ENCODE measurements at places on chromosomes 16 and 17. TPM values are rescaled to one million over a fixed set of nuclear protein-coding genes. Genes with fewer than 3 reads are reported as not detected.

The MAP2K4 gene
- total RNA-seq = 38.7 TPM

The MBTD1 gene
- total RNA-seq = 34.5 TPM

- no peak for DNase-seq
Observed at GRCh38 chr17:32772453-32773025, 104.4 kb downstream of the MYO1D start.

- DNase-seq = no peak
Observed at GRCh38 chr16:17364319-17365210, 106.2 kb downstream of the XYLT1 start.

DNA sequence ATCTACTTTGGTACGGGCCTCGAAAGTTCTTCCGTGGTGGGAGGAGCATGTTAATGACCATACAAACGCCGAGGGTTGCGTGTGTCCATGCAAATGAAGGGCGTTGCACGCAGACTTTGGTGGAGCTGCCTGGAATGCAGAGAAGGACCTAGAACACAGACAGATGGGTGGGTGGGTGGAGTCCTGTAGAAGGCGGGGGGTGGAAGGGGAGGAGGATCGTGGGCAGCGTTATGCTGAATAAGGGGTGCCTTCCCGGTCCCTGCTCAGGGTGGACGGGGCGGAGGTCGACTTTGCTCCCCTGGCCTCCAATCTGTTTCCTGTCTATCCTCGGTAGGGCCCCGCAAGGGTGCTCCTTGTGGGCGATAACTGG is 795 bp upstream of the PAQR4 start:
- DNase-seq = no peak

- no peak for DNase-seq
Observed at GRCh38 chr17:13222975-13223374, 205.1 kb upstream of the ELAC2 start.

DNA sequence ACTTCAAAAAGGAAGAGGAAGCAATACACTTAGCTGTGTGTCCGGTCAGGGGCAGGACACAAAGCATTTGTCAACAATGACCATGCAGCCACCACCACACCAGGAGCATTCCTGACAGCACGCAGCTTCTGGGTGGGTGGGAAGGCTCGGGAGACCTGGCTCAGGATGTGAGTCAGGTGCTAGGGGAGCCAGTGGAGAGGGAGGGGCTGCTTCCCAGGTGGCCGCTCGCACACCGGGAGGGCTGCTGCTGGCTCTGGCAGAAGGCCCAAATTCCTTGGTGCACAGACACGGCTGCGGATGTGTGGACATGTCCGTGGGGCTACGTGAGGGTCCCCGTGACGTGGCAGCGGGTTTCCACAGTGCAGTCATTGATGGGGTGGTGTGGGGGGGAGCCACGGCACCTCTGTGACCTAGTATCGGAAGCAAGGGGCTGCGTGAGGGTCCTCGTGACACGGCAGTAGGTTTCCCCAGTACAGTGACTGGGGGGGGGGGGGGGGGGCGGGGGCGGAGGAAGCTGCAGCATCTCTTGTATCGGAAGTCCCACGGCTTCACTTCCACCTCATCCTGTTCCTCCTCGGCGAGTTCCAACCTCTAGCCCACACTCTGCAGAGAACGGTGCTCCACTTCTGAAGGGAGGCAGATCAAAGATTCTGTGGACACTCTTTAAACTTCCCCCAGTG is 112.8 kb downstream of the ZNF778 start:
- no peak for DNase-seq

DNA sequence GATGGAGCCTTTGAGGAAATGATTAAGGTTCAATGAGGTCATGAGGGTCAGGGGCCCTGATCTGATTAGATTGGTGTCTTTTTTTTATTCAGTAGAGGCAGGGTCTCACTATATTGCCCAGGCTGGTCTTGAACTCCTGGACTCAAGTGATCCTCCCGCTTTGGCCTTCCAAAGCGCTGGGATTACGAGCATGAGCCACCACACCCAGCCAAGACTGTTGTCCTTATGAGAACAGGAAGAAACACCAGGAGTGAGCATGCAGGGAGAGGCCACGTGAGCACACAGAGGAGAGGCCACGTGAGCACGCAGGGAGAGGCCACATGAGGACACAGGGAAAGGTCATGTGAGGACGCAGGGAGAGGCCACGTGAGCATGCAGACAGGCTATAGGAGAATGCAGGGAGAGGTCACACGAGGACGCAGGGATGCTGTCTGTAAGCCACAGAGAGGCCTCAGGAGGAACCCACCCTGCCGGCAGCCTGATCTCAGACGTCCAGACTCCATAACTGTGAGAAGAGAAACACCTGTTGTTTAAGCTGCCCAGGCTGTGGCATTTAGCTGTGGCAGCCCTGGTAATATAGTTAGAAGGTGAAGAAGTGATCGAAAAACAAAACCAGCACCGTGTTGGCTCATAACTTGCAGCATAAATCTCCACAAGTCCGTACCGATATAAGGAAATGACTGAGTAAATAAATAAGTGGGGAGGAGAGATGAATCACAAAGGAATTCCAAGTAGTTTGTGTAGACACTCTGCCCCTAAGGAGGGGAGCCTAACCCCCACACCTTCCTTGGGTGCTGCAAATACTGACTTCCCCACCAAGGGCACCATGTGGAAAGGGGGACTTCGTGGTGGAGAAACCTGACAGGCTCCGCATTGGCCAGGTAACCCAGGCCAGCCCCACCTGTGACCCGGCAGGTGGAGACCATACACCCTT is 14.6 kb upstream of the CSNK1D start:
- peak; percentile 80 for DNase-seq

DNA sequence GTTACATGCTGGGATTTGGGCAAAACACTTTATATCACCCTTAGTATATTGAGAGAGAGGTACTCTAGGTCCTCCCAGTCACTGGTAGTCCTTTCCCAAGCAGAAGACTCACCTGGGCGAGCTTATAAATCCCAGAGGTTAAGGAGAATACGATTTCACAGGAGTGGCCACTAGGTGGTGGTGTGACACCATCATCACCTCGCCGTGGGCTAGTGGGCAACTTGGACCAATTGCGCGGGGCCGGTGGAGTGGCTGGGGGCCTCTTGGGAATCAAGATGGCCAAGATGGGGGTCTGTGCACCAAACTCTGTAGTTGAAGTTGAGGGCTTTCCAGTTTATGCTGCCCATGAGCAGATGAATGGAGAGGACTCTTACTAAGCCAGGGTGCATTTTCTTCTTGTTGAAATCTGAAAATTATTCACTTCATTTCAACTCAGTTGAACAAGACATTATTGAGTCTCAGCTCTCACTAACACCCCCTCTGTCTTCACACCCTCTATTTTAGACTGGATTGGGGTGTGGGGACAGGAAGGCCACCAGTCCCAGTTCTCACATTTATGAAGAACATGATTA is 38.2 kb upstream of the PIRT start:
- DNase-seq = no peak

The TBC1D3I gene
- total RNA-seq = 0.64 TPM

DNA sequence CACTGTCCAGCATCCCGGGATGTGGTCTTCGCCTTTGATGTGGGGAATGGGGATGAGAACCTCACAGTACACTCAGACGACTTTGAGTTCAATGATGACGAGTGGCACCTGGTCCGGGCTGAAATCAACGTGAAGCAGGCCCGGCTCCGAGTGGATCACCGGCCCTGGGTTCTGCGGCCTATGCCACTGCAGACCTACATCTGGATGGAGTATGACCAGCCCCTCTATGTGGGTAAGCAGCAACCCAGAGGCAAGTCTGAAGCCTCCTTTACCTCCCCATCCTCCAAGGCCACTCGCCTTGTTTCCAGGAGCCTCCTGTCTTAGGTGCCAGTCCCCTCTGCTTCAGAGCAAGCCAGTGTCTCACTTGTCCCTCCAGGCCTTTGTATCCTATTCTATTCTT is 10.2 kb downstream of the CNTNAP1 start:
- DNase-seq = no peak

GRCh38 chr17:31349454-31349853 is 28.0 kb upstream of the EVI2A start:
- DNase-seq = no peak

The CLEC10A gene
- total RNA-seq = 2.8 TPM

The CCL7 gene
- total RNA-seq = not detected

DNA sequence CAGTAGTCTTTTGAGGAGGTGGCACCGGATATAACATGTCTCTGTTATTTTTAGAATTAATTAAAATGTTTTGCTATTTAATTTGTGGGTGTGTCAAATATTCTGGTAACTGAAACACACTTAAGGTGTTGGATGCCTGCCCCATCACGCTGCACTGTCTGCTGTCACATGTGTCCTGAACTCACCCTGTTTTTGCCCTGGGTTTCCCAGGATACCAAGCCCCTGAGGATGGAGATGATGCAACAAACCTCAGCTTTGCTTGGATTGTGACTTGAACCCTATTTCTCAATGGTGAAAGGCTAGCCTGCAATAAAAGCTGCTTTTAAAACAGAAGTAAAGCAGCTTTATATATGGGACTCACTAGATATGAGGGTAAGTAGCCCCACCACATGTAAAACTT is 11.5 kb upstream of the DUSP14 start:
- no peak for DNase-seq

GRCh38 chr16:34803683-34804416 is 1344.4 kb downstream of the TP53TG3F start:
- DNase-seq = no peak

DNA sequence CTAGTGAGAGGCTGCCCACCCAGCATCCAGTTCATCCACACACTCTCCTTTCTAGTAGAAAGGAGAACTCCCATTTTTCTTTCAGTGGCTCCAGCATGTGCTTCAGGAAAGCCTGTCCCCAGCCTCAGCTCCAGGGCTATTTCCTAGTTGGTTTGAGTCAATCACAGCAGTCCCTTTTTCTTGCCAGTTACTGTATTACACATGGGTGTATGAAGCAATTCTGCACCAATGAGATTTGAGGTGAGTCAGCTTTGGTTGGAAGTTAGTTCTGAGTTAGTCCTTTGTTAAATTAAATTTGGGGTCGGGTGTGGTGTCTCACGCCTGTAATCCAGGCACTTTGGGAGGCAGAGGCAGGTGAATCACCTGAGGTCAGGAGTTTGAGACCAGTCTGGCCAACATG is 24.8 kb downstream of the RAD51D start:
- no peak for DNase-seq

The ITGAD gene
- total RNA-seq = not detected

DNA sequence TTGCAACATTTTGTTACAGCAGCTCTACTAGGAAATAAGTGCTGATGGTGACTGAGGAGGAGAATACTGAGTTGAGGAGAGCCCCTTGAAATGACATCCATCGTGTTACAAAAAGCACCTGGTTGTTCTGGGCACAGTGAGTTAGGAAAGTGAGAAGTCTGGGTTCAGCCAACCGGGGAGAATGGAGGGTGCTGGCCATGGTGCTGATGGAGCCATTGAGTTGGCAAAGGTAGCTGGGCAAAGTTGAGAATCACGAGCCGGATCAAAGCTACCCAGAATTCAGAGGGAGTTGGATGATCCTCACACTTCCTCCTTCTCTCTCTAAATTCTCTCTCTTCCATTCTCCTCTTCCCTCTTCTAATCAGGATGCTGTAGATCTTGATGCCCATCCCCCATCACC is 35.0 kb upstream of the ASIC2 start:
- DNase-seq = no peak

DNA sequence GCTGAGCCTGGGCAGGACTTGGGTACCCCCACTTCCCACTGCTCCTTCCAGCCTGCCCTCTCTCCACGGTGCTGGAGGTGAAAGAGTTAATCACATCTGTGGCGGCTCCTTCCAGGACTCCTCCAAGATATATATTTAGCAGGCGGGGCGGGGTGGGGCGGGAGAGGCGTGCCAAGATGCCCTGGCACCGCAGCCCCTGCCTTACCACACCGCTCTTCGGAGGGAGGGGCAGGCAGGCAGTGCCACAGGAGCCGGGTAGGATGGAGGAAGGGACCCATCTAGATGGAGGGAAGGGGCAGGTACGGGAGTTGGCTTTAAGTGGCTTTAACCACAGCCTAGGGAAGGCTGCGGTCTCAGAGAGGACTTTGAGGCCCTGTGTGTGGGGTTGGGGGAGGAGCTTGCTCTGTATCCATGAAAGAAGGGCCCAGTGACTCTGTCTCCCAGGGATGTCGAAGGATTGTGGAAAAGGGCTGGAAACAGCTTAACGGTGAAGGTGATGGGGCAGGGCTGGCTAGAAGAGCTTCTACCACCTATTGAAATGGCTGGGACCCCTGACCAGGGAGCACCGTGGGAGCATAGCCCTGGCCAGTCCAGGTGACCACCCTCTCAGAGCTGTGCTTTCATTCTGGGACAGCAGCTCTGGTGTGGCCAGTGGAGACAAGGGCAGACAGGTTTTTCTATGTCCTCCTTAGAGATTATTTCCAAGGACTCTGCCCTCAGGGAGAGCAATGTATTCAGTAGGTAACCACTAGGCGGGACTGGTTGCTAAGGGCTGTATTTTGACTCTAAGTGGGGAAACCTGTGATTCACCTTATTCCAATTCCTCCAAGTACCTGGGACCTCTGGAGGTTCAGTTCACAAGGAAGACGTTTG is 13.0 kb downstream of the GPR142 start:
- no peak for DNase-seq

DNA sequence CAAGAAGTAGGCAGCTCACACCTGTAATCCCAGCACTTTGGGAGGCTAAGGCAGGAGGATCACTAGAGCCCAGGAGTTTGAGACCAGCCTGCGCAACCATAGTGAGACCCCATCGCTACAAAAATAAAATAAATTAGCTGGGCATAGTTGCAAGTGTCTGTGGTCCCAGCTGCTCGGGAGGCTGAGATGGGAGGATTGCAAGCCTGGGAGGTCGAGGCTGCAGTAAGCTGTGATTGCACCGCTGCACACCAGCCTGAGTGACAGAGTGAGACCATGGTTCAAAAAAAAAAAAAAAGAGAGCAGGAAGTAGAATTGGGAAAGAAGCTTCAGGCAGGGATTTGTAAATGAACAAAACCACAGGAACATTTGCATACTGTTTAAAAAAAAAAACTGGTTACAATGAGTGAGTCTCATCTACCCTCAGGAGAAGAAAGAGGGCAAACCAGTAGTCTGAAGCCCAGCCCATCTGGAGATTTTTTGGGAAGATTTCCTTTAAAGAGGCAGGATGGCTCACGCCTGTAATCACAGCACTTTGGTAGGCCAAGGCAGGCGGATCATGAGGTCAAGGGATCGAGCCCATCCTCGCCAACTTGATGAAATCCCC is 7.9 kb downstream of the MPV17L start:
- no peak for DNase-seq

DNA sequence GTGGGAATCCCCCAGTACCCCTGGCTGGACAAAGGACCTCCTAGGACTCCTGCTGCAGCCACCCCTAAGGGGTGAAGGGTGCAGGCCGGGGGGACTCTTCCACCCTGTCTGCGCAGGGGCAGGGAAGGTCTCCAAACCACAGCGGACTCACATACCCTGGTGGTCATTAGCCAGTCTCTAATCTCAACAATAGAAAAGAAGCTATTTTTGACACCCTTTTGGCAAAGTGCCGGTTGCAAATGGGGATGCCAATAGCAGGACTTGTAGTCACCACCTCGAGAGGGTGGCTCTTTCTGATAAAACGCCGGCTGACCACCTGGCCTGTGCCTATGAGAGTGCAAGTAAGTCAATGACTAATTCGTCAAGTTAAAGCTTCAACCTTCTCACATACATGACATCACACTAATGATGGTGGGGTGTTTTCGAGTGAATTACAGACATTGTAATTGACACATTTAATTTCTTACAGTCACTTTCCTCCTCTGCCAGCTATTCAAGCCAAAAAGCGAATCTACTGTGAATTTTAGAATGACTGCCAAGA is 23.1 kb upstream of the DNAH17 start:
- no peak for DNase-seq

The ITGA2B gene
- total RNA-seq = 1.1 TPM
